ENCODE measurements at places on chromosomes 2 and 18.

DNA sequence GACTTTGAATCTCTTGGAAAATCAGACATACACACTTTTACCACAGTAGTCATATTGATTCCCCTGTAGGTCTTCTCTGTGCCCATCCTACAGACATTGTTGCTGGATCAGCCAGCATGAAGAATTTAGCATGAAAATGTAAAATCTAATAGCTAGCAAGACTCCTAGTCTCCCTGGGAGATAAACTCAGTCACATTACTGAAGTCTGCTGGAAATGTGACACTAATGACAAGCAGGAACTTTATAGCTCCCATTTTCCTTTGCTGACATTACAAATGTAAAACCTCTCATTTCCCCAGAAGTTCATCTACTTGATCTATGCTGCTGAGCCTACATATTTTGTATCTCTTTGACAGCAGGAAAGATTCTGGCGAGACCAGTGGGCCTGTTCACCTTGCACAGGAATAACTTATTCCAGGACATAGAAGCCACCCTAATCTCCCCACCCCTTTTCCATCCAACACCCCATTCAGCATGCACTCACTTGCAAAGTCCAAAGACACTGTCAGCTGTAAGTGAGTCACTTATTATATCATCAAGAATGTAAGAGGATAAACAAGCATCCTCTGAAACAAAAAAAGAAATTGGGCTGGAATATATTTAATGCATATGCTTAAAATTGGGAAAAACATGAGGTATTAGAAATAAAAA lies 648.3 kb upstream of the PKDCC start:
- DNase-seq = no peak

GRCh38 chr18:68399721-68400120 lies 315.2 kb downstream of the TMX3 start:
- no peak for DNase-seq

DNA sequence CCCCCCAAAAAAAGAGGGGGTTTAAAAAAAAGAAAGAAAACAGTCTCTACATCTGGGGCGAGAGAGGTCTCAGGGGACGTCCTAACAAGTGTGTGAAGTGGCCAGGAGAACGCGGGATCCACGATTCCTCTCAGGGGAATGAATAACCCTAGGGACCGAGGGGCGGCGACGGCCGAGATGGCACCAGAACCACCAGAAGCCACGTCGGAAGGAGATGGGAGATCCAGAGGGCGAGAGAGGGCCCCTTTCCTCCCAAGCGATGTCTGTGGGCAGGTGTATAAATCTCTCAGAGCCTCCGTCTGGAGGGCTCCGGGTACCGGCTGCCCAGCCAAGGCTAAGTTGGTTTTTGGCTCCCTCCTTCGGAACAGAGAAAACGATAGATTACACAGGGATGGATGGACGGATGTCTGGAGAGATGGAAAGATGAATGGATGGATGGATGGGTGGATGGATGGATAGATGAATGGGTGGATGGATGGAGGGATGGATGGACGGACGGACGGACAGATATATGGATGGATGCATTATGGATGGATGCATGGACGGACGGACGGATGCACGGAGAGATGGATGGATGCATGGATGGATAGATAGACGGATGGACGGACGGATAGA lies 1.7 kb downstream of the EPHA4 start:
- no peak for DNase-seq

DNA sequence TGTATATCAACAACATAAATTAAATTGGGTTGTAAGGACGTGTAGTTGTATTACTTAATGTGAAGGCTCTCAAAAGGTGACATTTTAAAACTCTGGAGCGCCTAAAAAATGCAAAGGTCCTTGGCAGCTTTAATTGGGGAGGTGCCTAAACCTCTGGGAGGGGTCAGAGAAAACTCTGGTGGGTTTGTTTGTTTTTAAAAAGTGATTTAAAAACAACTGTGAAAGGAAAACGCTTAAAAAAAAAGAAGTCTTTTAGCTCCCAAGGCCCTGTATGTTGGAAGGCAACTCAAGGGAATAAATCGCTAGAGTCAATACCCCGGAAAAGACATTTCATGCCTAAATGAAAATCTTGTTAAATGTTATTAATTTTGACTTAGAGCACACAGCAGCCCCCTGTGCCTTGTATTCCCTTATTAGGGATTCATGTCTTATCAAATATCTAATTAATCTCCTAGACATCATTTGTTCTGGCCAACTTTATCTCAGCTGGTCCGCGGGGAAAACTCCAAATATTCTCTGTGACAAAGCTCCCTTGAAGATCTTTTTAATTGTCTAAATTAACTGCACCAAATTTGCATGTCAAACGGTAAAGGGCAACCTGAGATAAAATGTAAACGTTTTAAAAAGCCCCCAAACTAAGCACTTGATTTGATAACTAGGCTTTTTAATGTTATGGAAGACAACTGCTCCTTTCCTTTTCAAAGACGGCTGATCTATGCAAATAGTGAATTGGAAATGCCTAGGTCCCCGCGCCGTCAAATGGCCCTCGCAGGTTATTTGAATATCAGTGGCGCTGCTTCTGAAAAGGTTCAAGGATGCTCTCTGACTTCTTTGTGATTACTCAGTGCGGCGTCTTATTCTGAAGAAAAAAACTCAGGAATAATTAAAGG lies 4.2 kb downstream of the SP9 start:
- DNase-seq = no peak

DNA sequence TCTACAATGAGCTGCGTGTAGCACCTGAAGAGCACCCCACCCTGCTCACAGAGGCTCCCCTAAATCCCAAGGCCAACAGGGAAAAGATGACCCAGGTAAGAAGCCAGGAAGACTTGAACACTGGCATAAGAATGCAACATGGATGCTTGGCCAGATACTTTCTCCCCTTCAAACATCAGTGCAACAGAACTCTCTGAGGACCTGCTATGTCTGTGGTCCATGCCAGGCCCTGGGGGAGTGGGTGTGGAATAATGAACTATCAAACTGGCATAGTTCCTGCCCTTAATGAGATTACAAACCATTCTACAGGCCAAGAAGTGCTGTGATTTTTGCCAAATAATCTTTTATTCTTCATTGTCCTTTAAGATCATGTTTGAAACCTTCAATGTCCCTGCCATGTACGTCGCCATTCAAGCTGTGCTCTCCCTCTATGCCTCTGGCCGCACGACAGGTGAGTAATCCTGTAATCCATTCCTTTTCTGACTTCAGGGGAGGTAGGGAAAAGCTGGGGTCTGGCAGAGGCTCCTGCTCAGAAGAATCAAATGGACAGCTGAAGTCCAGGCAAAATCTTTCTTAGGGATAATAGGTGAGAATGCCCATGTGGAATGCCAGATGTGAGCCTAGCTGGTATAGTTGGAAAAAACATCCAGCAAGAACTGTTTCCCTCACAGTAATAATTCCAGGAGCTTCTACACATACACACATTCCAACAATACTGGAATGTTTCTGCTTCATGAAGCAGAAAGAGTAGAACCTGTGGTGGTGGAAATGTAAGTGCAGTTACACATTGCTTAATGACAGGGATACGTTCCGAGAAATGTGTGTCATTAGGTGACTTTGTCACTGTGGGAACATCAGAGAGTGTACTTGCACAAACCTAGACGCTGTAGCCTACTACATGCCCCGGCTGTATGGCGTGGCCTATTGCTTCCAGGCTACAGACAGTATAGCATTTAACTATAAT lies 16.2 kb downstream of the ACTG2 start:
- no peak for DNase-seq

DNA sequence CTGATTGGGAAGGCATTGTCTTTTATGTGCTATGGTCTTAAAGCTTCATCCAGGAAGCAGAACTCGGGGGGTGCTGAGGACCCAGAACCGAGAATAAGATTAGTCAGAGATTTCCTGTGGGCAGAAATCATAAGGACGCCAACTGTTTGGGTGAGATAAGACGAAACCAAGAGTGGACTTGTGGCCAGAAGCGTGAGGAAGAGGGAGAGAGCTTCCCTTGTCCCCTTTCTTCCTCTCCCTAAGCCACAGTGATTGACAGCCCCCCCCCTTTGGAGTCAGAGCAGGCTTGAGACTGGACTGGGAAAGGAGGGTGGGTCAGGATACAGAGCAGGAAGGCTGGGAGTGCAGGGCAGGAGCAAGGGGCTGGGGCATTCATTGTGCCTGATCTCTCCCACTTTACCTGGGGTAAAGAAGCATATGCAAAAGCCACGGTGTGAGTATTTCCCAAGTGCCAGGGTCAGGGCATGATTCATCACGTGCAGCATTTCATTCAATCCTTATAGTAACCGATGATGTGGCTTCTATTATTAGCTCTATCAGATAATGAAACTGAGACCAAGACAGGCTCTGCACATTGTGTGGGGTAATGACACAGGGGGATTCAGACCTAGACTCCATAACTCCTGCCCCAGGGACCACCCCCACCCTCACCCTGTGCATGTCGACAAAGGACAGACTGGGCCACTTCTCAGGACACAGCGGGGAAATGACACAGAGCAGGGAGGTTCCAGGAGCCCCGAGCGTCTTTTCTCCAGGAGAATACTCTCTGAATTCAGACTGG lies 3.0 kb upstream of the IL1RN start:
- DNase-seq = peak; percentile 65

DNA sequence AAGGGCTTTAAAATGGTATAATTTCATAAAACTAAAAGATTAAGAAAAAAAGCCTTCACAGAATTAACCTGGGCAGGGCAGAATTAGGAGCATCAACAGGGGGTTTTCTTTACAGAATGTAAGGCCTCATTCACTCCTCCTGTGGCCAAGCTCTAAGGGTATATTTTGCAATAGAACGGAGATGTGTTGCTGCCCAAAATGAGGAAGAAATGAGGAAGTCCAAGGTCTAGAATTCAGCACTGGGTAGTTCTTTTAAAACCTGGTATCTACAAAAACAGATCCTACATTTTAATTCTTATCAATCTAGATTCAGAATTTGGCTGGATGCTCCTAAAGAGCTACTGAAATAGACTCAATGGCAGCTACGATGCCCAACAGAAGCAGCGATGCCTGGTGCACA lies 101.8 kb downstream of the AKAIN1 start:
- no peak for DNase-seq

DNA sequence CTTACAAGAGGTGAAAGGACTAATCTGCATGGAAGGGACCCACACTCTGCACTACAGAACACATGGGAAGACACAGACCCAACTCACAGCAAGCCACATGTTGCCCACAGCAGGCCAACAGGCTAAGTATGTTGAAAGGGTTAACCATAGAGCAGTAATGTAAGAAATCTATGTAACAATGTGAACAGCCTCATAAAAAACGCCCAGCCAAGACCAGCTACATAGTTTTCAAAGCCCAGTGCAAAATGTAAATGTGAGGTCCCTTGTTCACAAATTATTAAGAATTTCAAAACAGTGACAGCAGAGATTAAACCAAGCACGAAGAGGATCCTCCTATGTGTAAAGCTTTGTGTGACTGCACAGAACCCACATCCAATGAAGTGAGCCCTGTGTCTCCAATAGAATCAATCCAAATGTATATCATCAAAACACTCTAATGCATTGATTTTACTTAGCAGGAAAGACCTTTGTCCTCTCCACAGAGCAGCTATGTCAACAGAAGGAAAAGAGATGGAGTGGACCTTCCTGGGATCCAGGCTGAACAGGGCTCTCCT lies 210.1 kb downstream of the AGPS start:
- no peak for DNase-seq

- DNase-seq = no peak
These were observed 29.8 kb upstream of the ACTG2 start for GRCh38 chr2:73862987-73863386.

GRCh38 chr2:108535357-108535631 lies 1.0 kb downstream of the LIMS1 start:
- DNase-seq = peak; percentile 34
